CD4-positive, alpha-beta T cell treated with Interferon alpha-2 for 1 hour (primary cell): ENCODE measurements at places on chromosomes 4 and X.
A peak's percentile ranks its signal among the peaks of the same experiment; 100 is the strongest.

DNA sequence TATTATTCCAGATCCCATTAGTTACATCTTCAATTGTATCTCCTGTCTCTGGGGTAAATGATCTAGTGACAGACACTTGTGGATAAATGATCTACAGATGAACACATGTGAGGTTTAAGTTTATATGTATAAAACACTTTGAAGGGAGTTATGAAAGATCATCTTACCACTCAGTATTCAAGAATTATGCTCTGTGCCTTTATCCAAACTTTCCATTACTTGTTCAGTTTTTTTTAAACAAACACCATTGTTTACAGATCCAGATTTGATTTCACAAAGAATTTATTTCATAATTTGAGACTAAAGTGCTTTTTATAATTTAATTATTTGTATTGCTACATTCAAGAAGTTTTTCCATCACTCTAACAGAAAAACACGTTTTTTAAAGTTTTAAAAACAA is 142.5 kb downstream of the HHIP start:
- DNase-seq: no peak

GRCh38 chr4:65661471-65661870 is 8.8 kb downstream of the EPHA5 start:
- no peak for DNase-seq

DNA sequence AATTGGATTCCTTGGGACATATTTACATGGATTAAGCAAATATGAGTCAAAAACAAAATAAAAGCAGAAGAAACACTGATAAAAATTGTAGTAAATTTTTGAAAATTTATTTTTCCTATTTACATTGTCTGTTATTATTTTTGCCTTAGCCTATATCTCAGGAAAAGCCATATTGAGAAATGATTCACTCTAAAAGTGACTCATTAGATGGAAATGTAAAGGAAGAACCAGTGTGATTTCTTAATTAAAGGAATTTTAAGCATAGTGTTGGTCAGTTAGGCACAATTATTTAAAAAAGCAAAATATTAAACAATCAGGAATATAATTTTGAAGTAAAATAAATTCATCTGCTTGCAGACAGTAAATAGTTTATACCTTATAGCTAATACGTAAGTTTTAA is 167.4 kb upstream of the NAP1L5 start:
- DNase-seq: no peak

- DNase-seq: peak; percentile 22
Measured at GRCh38 chr4:78610546-78611214, 59.1 kb downstream of the ANXA3 start.

DNA sequence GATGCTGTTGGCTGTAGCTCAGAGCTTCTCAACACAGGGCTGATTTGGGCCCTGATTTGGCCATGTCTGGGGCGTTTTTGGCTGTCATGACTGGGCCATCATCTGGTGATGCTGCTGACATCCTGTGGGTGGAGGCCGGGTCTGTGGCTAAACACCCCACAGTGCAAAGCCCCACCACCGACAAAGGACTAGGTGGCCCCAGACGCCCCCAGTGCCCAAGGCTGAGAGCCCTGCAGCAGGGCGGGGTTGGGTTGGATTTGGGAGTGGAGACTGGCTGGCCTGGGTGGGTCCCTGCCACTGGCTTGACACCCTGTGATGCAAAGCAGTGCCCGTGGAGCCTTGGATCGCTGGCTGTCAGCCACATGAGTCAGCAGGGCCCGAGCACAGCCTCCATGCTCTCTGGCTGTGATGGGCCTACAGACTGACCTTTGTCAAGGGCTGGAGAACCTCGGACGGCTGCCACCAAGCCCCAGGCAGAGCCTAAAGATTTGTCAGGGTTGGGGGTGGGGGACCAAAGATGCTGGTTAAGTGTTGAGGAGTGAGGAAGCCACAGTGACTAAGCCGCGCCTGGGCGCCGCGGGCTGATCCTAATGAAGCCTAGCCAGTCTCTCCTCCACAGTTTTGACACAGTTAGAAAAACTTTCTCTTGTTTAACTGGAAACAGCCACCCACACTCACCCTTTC is 28.3 kb downstream of the CYTL1 start:
- DNase-seq: no peak

GRCh38 chr4:26433556-26433955 is 56.7 kb downstream of the CCKAR start:
- DNase-seq: no peak

GRCh38 chrX:78653118-78653822 is 5.9 kb downstream of the RTL3 start:
- peak; percentile 6 for DNase-seq

GRCh38 chr4:75505630-75506029 is 8.6 kb downstream of the RCHY1 start:
- DNase-seq: no peak

- no peak for DNase-seq
Measured at GRCh38 chrX:100379388-100379986, 30.6 kb downstream of the PCDH19 start.

DNA sequence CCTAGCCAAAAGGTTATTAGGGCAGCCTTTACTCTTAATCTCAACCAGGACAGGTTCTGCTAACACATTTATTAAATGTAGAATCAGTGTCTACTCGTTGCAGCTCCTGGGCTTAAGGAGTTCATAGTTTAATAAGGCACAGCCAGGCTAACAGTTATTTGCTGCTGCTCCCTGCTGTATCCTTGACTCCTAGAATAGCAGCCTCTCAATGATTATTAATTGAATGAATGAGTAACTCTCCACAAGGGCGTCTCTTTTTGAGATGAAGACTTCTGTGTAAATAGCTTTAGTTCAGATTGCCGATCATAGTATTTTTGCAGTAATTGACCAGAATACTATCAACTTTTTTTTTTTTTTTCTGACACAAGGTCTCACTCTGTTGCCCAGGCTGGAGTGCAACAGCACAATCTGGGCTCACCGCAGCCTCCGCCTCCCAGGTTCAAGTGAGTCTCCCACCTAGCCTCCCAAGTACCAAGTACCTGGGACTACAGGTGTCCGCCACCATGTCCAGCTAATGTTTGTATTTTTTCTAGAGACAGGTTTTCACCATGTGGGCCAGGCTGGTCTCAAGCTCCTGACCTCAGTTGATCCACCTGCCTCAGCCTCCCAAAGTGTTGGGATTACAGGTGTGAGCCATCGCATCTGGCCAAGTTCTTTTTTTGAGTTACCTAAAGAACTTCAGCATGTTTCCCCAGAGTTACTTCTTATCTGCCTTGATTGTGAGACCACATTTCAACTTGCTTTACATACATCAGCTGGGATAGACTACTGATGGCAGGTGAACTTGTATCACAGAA is 2.9 kb downstream of the UGDH start:
- no peak for DNase-seq

- no peak for DNase-seq
Measured at GRCh38 chr4:102546635-102547034, 45.5 kb downstream of the NFKB1 start.

DNA sequence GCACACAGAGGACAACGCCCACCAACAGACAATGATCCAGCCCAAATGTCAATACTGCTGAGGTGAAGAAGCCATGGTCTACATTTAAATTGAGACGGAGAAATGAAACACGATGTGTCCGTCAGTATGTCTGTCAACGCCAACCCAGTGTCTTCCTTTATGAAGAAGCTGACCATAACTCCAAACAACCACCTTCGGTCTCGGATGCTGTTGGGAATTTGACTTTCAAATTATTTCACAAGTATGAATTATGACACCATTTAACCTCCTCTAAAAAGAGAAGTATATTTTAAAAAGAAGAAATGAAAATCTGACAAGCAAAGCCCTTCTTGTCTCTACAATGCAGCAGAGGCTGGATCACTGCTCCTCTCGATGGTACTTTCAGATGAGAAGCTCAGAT is 123.7 kb upstream of the MAP3K15 start:
- DNase-seq: no peak

DNA sequence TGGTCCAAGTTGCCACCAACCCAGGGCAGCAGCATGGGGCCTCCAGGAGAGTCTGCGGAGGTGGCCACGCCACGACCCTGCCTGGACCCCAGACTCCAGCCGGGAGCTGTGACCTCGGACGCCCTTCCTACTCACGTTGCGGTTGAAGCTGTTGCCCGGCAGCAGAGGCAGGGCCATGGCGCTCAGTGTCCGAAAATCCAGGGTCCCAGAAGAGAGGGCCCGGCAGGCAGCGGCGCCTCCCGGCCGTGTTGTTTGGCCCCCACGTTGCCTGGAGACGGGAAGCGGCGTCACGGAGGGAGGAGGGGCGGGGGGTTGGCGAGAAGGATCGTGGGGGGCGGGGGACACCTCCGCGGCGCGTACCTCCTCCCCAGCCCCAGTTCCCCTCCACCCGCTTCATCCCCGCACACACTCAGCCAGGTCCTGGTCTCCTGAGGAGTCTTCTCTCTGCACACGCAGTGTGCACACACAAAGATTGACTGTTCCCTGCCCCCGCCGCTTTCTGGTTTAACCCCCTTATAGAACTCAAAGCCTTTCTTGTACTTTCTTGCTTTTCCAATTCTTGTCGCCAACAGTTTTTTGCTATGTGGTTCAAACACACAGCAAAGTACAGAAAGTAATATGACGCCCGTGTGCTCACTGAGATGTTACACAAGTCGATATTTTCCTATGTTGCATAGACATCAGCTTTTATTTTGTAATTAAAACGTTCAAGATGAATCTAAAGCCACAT is at the start of gene EFHC2:
Gene EFHC2, minus strand, starts transcription at position 261 of the 730 bp plus-strand sequence. Its CDS starts 84 bp downstream, at position 177.
- peak; percentile 79 for DNase-seq

- DNase-seq: no peak
Measured at GRCh38 chr4:16056681-16057385, 27.0 kb downstream of the PROM1 start.

DNA sequence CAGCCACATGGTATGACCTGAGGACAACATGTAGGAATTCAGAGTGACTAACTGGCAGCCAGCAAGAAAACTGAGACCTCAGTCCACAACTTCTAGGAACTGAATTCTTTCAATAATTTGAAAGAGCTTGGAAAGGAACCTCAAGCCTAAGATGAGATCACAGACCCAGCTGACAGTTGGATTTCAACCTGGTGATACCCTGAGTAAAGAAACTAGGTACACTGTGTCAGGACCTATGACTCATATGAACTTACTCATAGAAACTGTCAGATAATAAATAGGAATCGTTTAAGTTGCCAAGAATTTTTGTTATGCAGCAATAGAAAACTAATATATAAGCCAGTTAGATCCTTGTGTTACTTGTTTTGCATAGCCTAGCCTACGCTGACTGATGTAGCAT is 102.4 kb upstream of the DCAF12L1 start:
- no peak for DNase-seq

GRCh38 chr4:148653681-148654080 is 211.5 kb upstream of the NR3C2 start:
- no peak for DNase-seq

- no peak for DNase-seq
Measured at GRCh38 chr4:169205075-169205743, 65.5 kb downstream of the SH3RF1 start.

DNA sequence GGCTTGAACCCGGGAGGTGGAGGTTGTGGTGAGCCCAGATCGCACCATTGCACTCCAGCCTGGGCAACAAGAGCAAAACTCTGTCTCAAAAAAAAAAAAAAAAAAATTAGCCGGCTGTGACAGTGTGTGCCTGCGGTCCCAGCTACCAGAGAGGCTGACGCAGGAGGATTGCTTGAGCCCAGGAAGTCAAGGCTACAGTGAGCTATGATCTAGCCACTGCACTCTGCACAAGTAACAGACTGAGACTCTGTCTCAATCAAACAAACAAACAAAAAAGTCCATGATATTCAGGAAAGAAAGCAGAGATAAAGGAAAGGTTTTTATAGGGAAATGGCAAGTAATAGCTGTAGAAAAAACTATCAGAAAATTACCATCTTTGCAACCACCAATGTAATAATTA is 2.1 kb upstream of the LAGE3 start:
- DNase-seq: no peak

DNA sequence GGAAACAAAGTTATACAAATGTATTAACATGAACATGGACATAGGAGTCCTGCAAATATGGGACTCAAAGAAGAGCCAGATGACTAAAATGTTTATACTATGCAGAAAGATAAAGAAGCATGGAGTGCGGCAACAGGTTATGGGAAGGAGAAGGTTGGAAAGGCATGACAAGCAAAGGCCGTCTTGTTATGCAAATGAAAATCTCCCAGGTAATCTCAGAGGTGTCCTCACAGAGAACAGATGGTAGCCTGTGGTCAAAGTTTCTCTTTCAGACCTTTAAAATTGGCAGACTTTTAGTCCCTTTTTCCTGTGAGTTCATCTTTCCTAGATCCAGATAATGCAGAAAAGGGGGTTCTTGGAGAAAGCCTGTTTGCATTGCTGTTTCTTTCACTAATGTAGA is 116.4 kb upstream of the BEND4 start:
- no peak for DNase-seq

DNA sequence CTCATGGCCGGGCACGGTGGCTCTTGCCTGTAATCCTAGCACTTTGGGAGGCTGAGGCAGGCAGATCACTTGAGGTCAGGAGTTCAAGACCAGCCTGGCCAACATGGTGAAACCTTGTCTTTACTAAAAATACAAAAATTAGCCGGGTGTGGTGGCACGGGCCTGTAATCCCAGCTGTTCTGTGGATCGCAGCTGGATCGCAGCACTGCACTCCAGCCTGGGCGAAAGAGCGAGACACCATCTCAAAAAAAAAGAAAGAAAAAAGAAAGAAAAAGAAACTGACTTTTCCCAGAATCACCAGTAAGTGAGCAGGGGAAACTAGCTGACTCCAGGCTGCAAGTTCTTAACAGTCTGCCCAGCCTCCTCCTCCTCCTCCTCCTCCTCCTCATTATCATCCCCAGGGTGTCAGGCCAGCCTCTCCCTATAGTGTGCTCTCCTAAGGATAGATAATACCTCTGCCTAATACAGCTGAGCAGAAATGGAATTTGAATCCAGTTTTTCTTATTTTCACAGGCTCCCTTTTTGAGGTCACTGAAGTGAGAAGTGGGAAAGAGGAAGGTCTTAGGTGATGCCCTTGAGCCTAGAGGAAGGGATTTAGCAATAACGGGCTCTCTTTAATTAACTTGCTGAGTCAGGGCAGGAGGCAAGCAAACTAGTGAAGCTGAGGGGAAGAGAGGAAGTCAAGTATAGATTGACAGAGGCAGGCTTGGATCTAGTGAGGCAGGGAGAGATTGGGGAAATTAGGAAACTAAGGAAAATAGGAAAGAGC is 11.8 kb upstream of the ELF2 start:
- DNase-seq: no peak

DNA sequence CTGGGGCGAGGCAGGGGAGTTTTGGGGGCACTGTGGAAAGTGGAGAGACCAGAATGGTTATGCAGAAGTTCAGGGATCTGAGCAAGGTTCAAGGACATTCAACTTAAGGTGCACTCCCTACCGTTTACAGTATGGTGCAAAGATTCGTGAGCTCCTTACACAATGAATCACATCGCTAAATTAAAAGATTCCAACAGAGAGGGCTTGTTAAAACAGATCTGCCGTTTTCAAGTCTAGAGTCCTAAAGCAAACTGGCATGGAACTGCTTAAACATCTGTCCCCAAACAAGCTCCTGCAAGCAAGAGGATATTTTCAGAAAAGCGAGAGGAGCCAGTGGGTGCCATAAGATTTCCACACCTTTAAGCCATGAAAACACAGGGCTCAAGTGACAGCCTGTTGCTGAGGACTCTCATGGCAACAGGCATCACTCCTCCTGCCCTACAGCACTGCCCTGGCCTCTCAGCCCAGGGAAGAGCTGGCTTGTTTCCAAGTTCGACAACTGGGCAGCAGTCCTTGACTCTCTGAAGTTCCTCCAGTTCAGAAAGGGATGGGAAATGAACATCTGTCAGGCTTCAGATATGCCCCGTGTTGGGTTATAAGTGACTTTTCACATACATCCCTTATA is 10.0 kb downstream of the FAM184B start:
- no peak for DNase-seq

- no peak for DNase-seq
Measured at GRCh38 chrX:31136144-31136611, 64.3 kb upstream of the FTHL17 start.
